ENCODE measurements at places on chromosomes 11 and 22. TPM values are rescaled to one million over a fixed set of nuclear protein-coding genes. Genes with fewer than 3 reads are reported as not detected.

- no peak for DNase-seq
These were observed 123.6 kb downstream of the EHF start for GRCh38 chr11:34744511-34744910.

- no peak for DNase-seq
These were observed 866.6 kb downstream of the BRD1 start for GRCh38 chr22:48960980-48961660.

DNA sequence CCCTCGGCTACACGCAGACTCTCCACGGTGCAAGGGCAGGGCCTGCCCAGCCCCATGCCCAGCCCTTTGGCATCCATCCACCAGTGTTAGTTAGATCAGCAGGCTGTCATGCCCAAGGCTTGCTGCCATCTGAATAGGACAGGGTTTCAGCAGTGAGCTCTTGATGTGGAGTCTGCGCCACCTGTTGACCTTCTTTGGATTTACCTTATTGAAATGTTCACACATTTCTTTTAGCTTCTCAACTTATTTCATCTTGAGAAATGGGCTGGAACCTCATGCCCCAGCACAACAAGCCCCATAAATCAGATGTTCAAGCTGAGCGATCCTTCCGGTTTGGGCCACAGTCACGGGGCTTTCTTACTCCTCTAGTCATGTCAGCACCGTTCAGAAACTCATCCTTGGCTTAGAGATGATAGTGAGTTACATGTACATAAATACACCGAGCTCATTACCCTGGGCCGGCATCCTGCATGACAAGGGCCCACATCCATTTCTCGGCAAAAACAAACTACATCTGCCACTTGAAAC, 61.7 kb downstream of the PARVB start:
- peak; percentile 82 for DNase-seq

GRCh38 chr11:108466405-108466804, 924 bp downstream of the C11orf65 start:
- no peak for DNase-seq

GRCh38 chr11:2223153-2223794, 47.1 kb downstream of the ASCL2 start:
- DNase-seq: no peak

DNA sequence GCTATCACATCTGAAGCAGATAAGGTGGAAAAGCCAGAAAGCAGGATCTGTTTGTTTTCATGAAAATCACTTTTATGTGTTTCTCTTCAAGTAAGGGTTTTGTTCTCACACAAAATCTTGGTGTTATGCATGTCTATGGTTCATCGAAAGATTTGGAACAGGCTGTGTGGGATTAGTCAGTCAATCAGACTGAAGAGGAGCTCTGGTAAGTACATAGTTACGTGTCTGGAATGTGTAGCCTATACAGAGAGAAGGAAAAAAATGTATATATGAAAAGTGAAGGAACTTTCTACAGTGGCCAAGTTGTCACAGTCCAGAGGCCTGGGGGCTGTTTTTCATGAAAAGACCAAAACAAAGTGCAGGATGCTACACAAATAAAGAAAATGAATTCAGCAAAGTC, 156.7 kb downstream of the CNTN5 start:
- no peak for DNase-seq

DNA sequence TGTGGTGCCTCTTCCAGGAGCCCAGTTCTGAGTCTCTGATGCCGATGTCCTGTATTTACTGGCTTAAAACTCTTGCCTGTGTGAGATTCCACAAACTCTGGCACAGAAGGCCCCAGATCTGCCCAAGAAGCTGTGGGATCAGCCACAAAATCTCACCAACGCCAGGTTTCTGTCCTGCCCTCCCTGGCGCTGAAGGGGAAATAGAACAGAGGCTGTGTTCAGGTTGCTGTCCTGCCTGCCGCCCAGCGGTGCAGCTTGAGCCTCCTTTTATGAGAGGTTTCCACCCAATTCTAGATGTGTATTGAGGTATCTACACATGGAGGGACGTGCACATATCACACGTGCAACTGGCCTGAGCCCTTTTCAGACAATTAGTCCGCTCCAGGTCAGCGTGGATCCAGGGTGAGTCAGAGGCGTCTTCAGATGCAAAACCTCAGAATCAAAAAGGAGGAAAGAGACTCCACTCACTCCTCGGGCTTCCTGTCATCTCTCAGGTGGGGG, 2.2 kb downstream of the TMEM80 start:
- DNase-seq: no peak

- DNase-seq: no peak
These were observed 1.6 kb downstream of the APOL2 start for GRCh38 chr22:36237462-36238372.

- DNase-seq: no peak
These were observed 42.6 kb downstream of the MAP6 start for GRCh38 chr11:75625991-75626888.

DNA sequence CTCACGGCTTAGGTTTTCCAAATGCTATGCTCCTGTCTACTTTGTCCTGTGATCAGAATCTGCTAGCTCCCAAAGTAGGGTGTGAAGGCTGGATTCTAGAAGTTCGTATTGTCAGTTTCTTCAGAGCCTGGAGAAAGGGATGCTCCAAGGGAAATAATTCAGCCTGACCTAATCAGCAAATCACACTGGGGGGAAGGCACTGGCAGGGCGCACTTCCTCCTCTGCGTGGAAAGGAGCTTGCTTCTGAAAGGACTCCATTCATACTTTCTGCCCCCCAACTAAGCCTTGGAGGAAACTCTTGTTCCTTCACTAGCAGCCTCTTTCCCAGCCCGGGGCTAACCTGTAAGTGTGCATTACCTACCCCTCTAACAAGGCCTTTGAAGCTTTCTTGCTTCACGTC, 165.9 kb downstream of the NAV2 start:
- DNase-seq: no peak

DNA sequence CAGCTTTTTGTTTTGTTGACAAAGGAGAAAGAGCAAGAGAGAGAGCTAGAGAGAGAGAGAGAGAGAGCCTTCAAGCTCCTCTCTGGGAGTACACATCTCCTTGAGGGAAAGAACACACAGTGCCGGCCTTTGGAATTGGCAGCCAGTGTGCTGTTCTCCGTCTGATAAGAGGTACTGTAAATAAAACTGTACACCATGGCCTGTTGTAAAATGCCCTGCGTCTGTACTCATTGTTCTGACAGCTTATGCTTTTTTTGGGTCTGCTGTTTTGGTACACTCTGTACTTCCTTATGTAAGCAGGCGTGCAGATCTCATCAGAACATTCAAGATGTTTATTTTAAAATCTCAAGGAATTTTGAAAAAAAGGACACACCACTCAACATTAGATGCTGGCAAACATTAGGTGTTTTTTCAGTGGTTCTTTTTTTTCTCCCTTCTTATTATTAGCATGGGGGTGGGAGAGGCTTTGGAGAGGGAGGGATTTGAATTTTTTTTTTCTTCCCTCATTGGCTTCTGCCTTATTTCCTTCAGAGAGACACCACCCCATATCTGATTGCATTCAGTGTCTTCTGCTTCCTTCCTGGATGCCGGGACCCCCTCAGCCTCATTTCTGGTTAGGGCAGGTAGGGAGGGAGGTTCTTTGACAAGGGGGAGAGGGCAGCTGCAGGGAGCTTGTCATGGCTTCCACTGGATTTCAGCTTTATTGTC, 116.8 kb upstream of the NNMT start:
- peak; percentile 86 for DNase-seq

DNA sequence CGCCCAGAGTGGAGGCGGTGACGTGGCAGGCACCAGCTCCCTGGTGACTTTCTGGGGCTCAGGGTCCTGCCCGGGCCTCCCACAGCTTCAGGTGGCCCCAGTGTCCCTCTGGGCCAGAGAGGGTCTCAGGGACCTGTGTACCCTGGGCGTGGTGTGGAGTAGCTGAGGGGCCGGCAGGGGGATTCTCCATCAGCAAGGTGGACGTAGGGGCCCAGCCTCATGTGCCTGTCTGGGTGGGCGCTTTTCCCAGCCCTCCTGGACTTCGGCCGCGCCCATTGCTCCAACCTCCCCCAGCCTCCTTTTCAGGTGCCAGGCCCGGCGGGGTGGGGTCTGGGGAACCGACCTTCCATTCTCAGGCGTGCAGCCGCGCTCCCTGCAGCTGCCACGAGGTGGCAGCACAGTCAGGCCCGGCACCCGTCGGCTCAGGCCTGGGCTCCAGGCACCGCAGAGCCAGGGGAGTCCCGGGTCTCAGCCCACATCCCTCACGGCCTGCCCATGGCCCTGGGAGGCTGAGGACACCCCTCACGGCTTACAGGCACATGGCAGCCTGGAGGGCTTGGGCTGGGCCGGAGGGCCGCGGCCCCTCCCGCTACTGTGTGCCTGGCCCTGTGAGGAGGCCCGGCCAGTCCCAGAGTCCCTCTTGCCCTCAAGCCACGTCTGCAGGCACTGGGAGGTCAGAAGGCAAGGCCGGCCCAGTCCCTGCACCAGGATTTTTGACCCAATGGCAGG, 19.9 kb upstream of the MUC5B start:
- DNase-seq: peak; percentile 60

- DNase-seq: peak; percentile 34
These were observed 282 bp downstream of the MPPED2 start for GRCh38 chr11:30585892-30586250.

- peak; percentile 67 for DNase-seq
These were observed at the start of gene GRAMD1B for GRCh38 chr11:123429913-123430720. GRAMD1B (plus strand) TSS chr11:123430269; CDS start chr11:123430793, 524 bp downstream.

ACTN3 gene
- total RNA-seq: 0.15 TPM

CD248 gene
- 43.8 TPM for total RNA-seq

KCNK7 gene
- 0.53 TPM for total RNA-seq

SPI1 gene
- 31.4 TPM for total RNA-seq

CD3E gene
- 3.7 TPM for total RNA-seq

TUBA8 gene
- 98.8 TPM for total RNA-seq
